ENCODE measurements at places on chromosomes 7 and 10. TPM values are rescaled to one million over a fixed set of nuclear protein-coding genes. Genes with fewer than 3 reads are reported as not detected.

ATP6V0A4 gene
- 0.39 TPM for polyA plus RNA-seq

- H3K27ac ChIP-seq, result no peak overlapping the region
- H3K27me3 ChIP-seq, result no peaks in the 10 kb centered on the region
- no peak for DNase-seq
Measured at GRCh38 chr7:78396210-78396609, 597.6 kb downstream of the PHTF2 start.

DNA sequence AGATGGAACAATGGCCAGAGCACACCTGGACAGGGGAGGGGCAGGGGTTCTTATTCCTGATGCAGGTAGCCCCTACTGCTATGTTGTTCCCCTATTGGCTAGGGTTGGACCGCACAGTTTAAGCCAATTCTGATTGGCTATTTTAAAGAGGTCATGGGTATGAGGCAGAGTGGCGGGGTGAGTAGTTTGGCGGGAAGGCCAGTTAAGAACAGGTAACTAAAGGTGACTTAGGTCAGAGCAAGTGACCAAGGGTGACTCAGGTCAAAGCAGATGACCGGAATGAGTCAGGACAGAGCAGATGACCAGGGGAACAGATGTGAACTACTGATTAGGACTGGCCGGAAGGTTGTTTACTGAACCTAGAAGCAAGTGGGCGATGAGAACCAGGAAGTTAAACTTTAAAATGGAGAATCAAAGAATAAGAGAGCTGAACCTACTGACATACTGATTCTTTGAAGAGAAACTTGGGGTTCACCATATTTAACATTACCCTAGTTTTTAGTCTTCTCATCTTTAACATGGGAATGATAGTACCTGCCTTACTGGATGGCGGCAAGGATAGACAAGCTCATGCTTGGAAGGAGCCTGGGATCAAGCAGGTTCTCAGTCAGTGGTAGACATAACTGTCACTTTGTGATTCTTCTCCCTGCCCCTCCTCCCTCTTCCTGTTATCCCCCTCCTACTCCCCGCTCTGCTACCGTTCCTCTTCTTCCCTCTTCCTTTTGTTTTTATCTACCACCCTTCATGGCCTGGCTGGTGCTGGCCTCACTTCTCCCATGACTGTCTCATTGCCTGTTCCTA is 55.0 kb downstream of the CCNY start:
- no peak overlapping the region for H3K4me3 ChIP-seq
- peaks cover 25% of the 10 kb centered on the region for H3K4me1 ChIP-seq
- no peak for DNase-seq
- H3K27me3 ChIP-seq, result no peaks in the 10 kb centered on the region

DNA sequence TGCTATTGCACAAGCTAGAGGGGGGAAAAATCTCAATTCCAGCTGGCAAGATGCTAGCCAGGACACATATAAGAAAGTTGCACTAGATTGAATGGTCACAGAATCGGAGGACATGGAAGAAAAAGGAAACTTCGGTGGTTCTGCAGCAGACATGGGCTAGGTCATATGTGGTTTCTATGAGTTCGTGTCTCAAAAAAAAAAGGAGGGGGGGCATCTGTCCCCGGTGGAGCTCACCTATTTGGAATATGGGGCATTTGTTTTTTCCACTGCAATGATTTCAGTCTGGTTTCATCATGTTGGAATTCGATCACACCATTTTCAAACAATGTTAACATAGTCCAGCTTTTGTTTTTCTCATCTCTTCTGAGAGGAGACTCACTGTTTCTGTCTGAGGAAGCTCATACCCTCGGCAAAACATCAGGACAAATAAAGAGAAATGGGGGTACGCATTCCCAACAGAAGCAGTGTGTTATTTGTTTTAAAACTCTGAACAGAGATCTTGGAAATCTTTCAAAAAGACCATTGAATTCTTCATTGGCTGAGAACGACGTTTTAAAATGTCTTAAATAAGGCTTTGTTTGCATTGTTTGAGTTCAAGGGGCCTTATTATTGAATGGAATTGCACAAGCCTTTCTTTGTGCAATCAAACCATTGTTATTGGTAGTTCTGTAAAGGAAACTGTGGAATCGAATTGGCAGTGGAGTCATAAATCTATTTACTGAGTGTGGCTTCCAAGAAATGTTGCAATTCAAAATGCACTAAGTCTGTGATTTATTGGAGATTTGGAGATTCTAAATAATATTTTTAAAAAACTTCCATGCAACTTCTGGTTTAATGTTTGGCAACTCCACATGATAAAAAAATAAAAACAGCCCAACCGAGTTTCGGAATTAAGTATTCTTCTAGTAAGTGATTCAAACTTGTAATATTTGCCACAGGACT is 173.2 kb downstream of the RTKN2 start:
- H3K4me1 ChIP-seq, result no peaks in the 10 kb centered on the region
- no peak overlapping the region for H3K27ac ChIP-seq
- no peak for DNase-seq
- H3K4me3 ChIP-seq, result no peak overlapping the region

GIMAP7 gene
- polyA plus RNA-seq, result not detected

VAX1 gene
- not detected for polyA plus RNA-seq

DNA sequence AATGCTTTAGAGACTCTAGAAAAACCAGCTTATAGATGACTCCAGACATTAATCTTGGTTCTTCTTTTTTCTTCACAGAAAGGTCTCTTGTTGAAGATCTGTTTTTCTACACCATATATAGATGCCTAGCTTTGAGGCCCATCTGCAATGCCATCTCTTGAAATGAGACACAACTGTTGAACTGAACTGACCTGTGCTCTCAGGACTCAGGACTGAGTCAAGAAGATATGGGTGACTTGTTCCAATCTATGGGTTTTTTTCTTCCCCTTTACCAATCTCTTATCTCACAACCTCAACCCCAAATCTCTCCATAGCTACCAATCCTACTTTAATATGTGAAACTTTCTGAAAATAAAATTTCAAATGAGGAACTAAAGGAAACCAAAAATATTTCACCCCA is 194.7 kb downstream of the SNX13 start:
- H3K4me1 ChIP-seq, result no peaks in the 10 kb centered on the region
- no peak overlapping the region for H3K27ac ChIP-seq
- no peaks in the 10 kb centered on the region for H3K27me3 ChIP-seq
- DNase-seq, result no peak
- no peak overlapping the region for H3K4me3 ChIP-seq

DNA sequence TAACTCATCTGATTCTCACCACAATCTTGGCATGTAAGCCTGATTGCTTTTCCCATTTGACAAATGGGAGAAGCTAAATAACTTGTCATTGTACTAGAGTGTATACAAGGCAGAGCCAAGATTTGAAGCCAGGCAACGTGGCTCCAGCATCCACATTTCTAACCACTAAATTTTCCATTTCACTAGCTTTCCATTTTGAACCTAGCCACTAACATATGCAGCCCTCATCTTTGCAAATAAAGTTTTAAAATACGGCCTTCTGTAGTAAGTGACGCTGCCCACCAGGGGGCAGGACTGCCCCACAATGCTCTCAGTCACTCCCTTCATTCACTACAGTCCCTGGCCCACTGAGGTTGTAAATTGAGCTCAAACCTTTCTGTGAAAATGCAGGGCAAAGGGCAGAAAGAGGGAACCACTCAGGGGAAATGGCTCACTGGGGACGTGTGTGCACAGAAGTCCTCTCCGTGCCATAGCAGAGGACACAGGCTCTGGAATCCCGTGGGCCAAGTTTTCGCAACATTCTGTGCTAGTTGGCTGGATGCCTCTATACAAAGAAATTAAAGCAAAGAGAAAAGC is 315.7 kb downstream of the TNS3 start:
- H3K27me3 ChIP-seq, result no peaks in the 10 kb centered on the region
- no peaks in the 10 kb centered on the region for H3K4me1 ChIP-seq
- no peak overlapping the region for H3K4me3 ChIP-seq
- H3K36me3 ChIP-seq, result no peaks in the 10 kb centered on the region

- DNase-seq, result peak; percentile 36
- H3K4me1 ChIP-seq, result no peaks in the 10 kb centered on the region
- H3K27ac ChIP-seq, result no peak overlapping the region
- no peaks in the 10 kb centered on the region for H3K36me3 ChIP-seq
- no peaks in the 10 kb centered on the region for H3K27me3 ChIP-seq
Measured at GRCh38 chr7:80089366-80089765, 45.3 kb upstream of the GNAI1 start.

- no peaks in the 10 kb centered on the region for H3K4me1 ChIP-seq
- H3K27ac ChIP-seq, result no peak overlapping the region
- H3K27me3 ChIP-seq, result no peaks in the 10 kb centered on the region
- H3K36me3 ChIP-seq, result peaks cover 43% of the 10 kb centered on the region
- no peak overlapping the region for H3K4me3 ChIP-seq
Measured at GRCh38 chr10:75028748-75029147, 82.7 kb upstream of the SAMD8 start.

GRCh38 chr10:55183993-55184392 is 383.0 kb upstream of the PCDH15 start:
- no peaks in the 10 kb centered on the region for H3K4me1 ChIP-seq
- H3K4me3 ChIP-seq, result no peak overlapping the region
- H3K36me3 ChIP-seq, result no peaks in the 10 kb centered on the region
- no peak overlapping the region for H3K27ac ChIP-seq

OR2A1 gene
- polyA plus RNA-seq, result not detected

- H3K4me1 ChIP-seq, result no peaks in the 10 kb centered on the region
- DNase-seq, result no peak
- no peak overlapping the region for H3K27ac ChIP-seq
- H3K36me3 ChIP-seq, result no peaks in the 10 kb centered on the region
- H3K4me3 ChIP-seq, result no peak overlapping the region
Measured at GRCh38 chr10:119310806-119311205, 103.4 kb downstream of the GRK5 start.

- no peaks in the 10 kb centered on the region for H3K4me1 ChIP-seq
- no peaks in the 10 kb centered on the region for H3K36me3 ChIP-seq
- no peak overlapping the region for H3K4me3 ChIP-seq
- H3K27me3 ChIP-seq, result no peaks in the 10 kb centered on the region
- DNase-seq, result no peak
Measured at GRCh38 chr7:157464111-157464970, 127.5 kb downstream of the DNAJB6 start.

GRCh38 chr10:32481606-32482005 is 35.7 kb downstream of the CCDC7 start:
- H3K36me3 ChIP-seq, result no peaks in the 10 kb centered on the region
- H3K27me3 ChIP-seq, result no peaks in the 10 kb centered on the region
- H3K4me3 ChIP-seq, result no peak overlapping the region
- H3K4me1 ChIP-seq, result no peaks in the 10 kb centered on the region
- no peak overlapping the region for H3K27ac ChIP-seq
- DNase-seq, result no peak

CYP3A7 gene
- 0.14 TPM for polyA plus RNA-seq

FAM24B gene
- 0.94 TPM for polyA plus RNA-seq

DNA sequence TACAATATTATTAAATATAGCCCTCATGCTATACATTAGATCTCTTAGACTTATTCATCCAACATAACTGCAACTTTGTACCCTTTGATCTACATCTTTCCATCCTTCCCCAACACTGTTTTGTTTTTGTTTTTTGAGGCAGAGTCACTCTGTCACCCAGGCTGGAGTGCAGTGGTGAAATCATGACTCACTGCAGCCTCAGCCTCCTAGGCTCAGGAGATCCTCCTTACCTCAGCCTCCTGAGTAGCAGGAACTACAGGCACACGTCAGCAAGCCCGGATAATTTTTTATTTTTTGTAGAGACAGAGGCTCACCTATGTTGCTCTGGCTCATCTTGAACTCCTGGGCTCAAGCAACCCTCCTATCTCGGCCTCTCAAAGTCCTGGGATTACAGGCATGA is 53.3 kb downstream of the NT5C2 start:
- H3K27me3 ChIP-seq, result no peaks in the 10 kb centered on the region
- no peak for DNase-seq
- H3K4me1 ChIP-seq, result peaks cover 5% of the 10 kb centered on the region
- H3K27ac ChIP-seq, result no peak overlapping the region

GRCh38 chr10:64363687-64364086 is 842.5 kb downstream of the REEP3 start:
- no peak for DNase-seq
- H3K27ac ChIP-seq, result no peak overlapping the region
- H3K36me3 ChIP-seq, result no peaks in the 10 kb centered on the region

ATOH7 gene
- polyA plus RNA-seq, result 0.50 TPM

DNA sequence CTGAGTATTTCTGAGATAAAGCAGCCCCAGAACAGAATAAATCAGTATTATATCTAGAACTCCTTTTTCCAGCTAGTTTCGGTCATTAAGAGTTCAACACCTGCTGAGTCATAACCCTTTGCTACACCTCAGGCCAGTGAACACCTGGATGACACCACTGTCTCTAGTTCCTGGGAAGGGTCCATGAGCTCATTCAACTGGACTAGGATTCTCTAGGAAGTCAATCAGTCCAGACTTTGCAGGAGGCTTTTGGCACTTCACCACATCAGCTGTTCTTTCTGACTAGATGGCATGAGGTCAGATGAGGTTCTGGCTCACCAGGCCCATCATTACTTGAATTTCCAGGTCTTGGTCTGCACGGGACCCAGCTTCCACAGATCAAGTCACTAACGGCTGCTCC is 11.7 kb downstream of the SLC39A12 start:
- no peak overlapping the region for H3K4me3 ChIP-seq
- H3K36me3 ChIP-seq, result no peaks in the 10 kb centered on the region
- H3K4me1 ChIP-seq, result no peaks in the 10 kb centered on the region

CLDN15 gene
- 3.2 TPM for polyA plus RNA-seq

DNA sequence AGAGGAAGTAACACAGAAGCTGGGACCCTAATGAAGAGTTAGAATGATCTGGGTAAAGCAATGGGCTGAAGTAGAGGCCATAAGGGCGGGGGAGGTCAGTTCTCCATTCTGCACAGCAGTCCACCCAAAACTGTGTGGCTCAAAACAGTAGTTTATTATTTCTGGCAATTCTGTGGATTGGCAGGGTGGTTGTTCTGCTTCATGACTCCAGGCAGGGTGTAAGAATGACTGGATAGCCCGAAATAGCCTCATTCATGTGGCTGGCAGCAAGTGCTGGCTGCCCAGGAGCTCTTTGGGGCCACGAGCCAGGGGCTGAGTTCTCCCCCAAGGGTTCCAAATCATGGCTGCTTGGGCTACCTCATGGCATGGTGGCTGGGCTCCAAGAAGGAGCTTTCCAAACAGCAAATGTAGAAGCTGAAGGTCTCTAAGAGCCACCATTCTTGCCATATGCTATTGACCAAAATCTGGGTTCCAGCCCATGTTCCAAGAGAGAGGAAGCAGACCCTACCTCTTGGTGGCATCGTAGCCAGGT is 315.1 kb upstream of the C7orf33 start:
- no peak for DNase-seq
- H3K4me3 ChIP-seq, result no peak overlapping the region
- no peak overlapping the region for H3K27ac ChIP-seq
- H3K4me1 ChIP-seq, result no peaks in the 10 kb centered on the region

C1QL3 gene
- polyA plus RNA-seq, result 0.42 TPM

FAM131B gene
- polyA plus RNA-seq, result 0.26 TPM

LIPJ gene
- polyA plus RNA-seq, result 0.59 TPM

GRCh38 chr7:50273301-50273700 is 31.2 kb upstream of the IKZF1 start:
- no peaks in the 10 kb centered on the region for H3K4me1 ChIP-seq
- H3K36me3 ChIP-seq, result no peaks in the 10 kb centered on the region
- H3K4me3 ChIP-seq, result no peak overlapping the region
- H3K27me3 ChIP-seq, result no peaks in the 10 kb centered on the region
- no peak for DNase-seq

PLAC9 gene
- 1.9 TPM for polyA plus RNA-seq

- H3K27ac ChIP-seq, result no peak overlapping the region
- no peaks in the 10 kb centered on the region for H3K4me1 ChIP-seq
- no peak overlapping the region for H3K4me3 ChIP-seq
- no peak for DNase-seq
- H3K27me3 ChIP-seq, result no peaks in the 10 kb centered on the region
Measured at GRCh38 chr10:129397198-129397974, 69.7 kb upstream of the MGMT start.

GPR22 gene
- polyA plus RNA-seq, result 0.84 TPM

- no peaks in the 10 kb centered on the region for H3K4me1 ChIP-seq
- H3K27ac ChIP-seq, result no peak overlapping the region
- H3K36me3 ChIP-seq, result no peaks in the 10 kb centered on the region
- DNase-seq, result no peak
Measured at GRCh38 chr10:106508950-106509349, 655.6 kb downstream of the SORCS1 start.
